ENCODE measurements at places on chromosomes 16 and 17. TPM values are rescaled to one million over a fixed set of nuclear protein-coding genes. Genes with fewer than 3 reads are reported as not detected.
A peak's percentile ranks its signal among the peaks of the same experiment; 100 is the strongest.

ACSM2A gene
- total RNA-seq = not detected

GRCh38 chr16:11506741-11507305, 79.9 kb downstream of the LITAF start:
- no peak for DNase-seq

SPIRE2 gene
- 0.26 TPM for total RNA-seq

- no peak for DNase-seq
These were observed 962.1 kb upstream of the EEF2KMT start for GRCh38 chr16:6059671-6060070.

DNA sequence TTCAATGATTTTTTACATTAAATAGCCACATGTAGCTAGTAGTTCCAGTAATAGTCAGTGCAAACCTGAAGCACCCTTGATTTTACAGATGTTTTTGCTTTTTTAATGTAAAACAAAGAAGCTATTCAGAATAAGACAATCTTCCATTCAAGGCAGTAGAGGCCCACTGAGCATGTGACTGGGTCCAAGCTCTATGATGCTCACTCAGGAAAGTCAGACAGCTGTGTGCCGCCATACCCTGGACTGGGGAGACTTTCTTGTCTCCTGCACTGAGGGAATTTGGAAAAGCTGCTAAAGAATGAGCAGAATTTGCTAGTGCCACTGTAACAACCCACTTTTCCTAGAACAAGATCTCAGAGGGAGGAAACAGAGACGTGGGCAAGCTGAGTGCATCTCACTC, 11.5 kb downstream of the CENPN start:
- no peak for DNase-seq

DNA sequence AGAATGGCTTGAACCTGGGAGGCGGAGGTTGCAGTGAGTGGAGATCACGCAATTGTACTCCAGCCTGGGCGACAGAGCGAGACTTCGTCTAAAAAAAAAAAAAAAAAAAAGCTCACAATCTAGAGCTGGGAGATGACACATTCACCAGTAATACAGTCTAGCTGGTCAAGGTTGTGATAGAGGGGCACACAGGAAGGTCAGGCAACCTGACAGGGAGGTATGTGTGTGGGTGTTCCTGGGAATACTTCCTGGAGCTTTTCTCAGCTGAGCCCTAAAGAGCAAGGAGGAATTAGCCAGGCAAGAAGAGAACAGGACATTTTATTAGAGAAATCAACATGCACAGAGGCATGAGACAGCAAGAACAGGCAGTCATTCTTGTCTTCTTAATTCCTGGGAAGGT, 216.7 kb downstream of the SHISA9 start:
- no peak for DNase-seq

- DNase-seq = no peak
These were observed 1.2 kb downstream of the BCAR1 start for GRCh38 chr16:75250089-75250808.

GRCh38 chr16:27841061-27841801, 222.3 kb downstream of the GSG1L start:
- DNase-seq = no peak

DNA sequence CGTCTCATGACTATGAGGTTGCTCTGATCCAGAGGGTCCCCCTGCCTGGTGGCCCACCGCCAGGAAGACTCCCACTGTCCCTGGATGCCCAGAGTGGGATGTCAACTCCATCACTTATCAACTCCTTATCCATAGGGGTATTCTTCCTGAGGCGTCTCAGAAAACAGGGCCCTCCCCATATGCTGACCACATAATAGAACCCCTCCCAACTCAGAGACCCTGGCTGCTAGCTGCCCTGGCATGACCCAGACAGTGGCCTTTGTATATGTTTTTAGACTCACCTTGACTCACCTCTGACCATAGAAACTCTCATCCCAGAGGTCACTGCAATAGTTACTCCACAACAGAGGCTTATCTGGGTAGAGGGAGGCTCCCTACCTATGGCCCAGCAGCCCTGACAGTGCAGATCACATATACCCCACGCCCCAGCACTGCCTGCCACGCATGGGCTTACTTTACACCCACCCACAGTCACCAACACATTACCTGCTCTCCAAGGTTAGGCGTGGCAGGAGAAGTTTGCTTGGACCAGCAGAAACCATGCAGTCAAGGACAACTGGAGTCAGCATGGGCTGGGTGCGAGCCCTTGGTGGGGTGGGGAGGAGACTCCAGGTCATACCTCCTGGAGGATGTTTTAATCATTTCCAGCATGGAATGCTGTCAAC, 2.3 kb upstream of the G6PC1 start:
- DNase-seq = no peak

APOH gene
- not detected for total RNA-seq

CCL18 gene
- total RNA-seq = not detected

GRCh38 chr17:15981208-15981607, 18.3 kb downstream of the ZSWIM7 start:
- peak; percentile 65 for DNase-seq
